ENCODE measurements at places on chromosomes 6 and 20.

DNA sequence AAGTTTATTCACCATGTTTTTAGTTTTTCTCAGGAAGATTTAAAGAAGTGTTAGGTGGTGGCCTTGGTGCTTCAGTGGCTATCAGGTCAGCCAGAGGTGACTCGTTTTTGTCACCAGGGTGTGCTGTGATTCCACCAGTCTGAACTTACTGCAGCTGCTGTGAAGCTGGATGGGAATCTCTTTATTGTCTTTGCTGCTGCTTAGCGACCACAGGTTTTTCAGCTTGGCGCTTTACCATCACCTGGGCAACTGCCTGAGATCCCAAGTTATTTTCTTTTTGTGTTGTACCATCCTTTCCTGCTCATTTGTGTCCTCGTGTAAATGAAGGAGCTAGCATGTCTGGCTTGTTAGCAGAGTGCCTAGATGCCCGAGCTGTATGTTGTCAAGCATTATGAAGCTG is 146.9 kb downstream of the MACROD2 start:
- peak; percentile 24 for DNase-seq

- DNase-seq = no peak
Measured at GRCh38 chr6:152160346-152160745, 352.9 kb downstream of the ESR1 start.

DNA sequence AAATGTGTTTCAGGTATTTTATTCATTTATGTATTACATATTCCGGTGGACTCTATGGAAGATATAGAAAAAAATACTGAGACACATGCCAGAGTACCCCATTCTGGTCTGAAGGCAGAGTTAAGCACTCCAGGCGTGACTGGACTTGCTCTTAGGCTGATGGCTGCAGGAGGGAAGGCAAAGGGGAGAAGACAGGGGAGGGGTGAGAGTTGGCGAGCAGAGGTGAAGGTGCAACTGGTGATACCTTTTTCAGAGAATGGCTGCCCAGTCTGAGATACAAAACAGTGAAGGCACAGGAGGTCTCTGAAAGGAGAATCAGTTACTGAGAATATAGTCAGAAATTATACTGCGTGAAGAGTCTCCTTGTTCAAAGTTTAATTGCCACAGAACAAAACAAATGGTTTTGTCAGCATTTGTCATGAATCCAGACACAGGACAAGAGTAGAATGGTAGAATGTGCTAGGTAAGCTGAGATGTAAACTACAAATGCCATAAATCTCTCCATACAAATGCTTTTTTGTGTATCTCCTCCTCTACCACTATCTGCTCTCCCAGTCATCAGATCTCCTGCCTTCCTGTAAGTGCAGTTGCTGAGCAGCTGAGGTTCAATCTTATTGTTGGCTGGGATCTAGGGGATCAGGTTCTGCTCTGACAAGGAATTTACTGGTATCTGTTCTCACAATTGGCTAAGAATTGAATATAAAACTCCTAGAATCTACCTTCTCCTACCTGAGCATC is 104.2 kb upstream of the DST start:
- no peak for DNase-seq

- DNase-seq = no peak
Measured at GRCh38 chr6:169591616-169592015, 110.2 kb downstream of the WDR27 start.
